ENCODE measurements at places on chromosomes 5 and 9.

DNA sequence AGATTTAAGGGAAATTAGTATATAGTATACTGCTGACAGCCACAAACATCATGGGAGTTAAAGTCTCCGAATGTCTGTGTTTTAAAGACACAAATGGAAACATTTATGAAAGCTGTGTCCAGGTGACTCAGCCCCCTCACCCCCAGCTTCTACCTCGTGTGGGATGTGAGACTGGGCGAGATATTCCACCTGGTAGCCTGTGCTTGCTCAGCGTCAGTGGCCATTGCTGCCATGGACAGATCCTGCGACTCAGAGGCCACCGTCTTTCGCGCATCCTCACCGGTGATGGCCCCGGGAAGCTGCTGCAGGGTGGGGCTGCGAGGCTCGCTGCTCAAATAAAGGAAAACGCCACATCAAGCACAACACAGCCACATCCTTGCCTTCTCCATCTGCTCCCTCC, 31.2 kb upstream of the EXOC3 start:
- no peak for DNase-seq

DNA sequence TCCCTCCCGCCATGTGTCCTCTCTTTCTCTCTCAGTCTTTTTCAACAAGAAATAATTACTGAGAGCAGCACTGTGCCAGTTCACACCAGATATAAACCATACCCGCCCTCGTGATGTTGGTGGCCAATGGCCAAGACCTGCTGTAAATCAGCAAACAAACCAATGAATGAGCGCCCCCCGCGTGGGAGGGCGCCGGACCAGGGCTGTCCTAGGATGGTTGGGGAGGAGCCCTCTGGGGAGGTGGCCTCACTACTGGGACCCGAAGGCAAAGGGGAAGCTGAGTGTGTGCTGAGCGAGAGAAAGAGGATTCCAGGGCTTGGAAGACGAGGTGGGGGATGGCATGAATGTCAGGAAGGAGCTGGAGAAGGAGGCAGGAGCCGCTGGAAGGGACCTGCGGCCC, 51.2 kb upstream of the BARHL1 start:
- no peak for DNase-seq

- no peak for DNase-seq
Measured at GRCh38 chr5:84215521-84215920, 169.2 kb downstream of the EDIL3 start.

- no peak for DNase-seq
Measured at GRCh38 chr5:148333262-148333849, 2.0 kb upstream of the SPINK9 start.

- no peak for DNase-seq
Measured at GRCh38 chr9:74865177-74865576, 22.5 kb downstream of the TRPM6 start.

GRCh38 chr9:134551644-134552348, 89.8 kb upstream of the COL5A1 start:
- DNase-seq = no peak

- no peak for DNase-seq
Measured at GRCh38 chr5:111194925-111195324, 29.3 kb upstream of the CAMK4 start.

DNA sequence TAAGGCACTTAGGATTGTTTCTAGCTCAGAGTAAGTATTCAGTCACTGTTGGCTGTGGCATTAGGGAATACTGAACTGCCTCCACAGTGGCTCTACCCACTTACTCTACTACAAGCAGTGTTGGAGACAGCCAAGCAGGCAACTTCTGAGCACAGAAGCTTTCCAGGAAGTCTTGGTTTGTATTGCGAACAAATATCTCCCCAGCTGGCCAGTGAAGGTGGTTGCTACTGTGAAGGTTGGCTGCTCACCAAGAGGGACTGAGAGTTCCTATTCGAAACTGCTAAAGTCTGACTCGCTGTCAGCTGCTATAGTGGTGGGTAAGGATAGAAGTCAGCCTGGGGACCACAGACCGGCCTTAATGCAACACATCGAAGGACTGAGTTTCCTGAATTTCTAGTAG, 319.1 kb downstream of the KIF4B start:
- no peak for DNase-seq

DNA sequence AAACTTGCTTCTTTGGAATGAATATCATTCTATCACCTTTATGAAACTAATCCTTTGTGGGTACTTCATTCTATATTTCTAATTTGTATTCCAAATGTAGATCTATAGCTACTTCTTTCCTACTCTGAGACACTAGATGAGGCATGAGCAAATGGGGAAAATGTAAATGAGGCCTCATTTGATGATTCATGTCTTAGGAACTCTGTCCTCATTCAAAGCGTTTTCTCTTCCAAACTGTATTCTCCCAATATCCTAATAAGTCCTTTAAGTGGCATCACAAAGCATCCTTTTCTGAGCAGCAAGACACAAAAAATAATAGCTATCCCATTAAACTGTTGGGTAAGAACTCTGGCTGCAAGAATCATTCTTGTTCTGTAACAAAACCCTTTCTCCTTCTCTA, 56.1 kb downstream of the TTLL11 start:
- DNase-seq = no peak

GRCh38 chr5:2534251-2534650, 217.2 kb downstream of the IRX2 start:
- DNase-seq = no peak

DNA sequence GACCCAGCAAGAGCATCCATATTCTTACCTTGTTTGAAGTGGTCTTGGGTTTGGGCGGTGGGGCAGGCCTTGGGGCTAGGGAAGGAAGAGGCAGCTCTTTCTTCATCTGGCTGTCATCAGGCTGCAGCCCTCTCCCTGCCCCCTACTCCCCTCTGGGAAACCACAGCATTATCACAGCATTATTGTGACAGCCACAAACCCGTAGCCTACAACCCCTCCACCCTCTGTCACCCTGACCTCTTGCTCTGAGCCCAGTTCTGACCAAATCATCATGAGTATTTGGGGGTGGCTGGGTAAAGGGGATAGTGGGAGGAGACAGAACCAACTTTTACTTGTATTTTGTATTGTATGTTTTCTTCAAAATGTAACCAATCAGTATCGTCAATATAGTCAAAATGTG, 94.3 kb upstream of the ARRDC3 start:
- DNase-seq = no peak

GRCh38 chr5:149133795-149134777, 7.2 kb upstream of the ABLIM3 start:
- no peak for DNase-seq

GRCh38 chr9:113588242-113588810, 124.8 kb downstream of the RGS3 start:
- DNase-seq = no peak

DNA sequence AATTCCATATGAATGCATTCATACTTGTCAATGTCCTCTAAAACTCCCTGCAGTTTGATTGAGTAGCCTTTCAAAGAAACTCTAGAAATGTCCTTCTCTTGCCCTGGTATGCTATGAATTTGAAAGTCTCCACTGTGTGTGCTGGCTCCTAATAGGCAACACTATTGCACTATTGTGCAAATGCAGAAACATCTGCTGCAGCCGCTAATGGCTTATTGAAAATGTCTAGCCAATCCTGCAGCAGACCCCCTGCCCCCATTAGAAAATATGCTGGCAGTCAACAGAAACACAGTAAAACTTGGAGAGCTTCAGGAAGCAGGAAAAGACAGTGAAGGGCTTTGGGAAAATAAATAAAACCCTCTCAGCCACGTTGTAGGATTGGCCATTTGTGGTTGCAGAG, 87.3 kb upstream of the GRAMD2B start:
- no peak for DNase-seq

- DNase-seq = no peak
Measured at GRCh38 chr5:119166026-119166425, 95.1 kb downstream of the DMXL1 start.

DNA sequence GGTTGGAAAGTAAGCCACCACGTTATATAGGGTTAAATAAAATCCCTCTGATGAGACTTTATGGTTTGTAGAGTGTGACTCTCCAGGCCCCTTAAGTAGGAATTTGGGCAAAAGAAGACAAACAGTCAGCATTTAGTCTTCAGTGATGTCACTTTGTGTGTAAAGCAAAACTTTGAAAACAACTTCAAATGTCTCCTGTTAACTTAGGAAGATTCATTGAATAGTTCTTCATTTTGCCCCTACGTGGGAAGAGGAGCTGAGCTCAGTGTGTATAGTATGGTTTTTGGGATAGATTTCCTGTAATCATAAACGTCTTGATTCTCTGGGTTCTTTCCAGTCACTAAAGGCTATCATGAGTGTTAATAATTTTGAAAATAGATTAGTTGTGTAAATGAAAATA, 101.3 kb downstream of the GADD45G start:
- DNase-seq = no peak

GRCh38 chr5:176883700-176884570, 15.2 kb downstream of the HK3 start:
- no peak for DNase-seq

GRCh38 chr5:19795218-19795617, 192.8 kb downstream of the CDH18 start:
- DNase-seq = no peak

GRCh38 chr5:180390441-180391190, 37.5 kb upstream of the GFPT2 start:
- DNase-seq = no peak

GRCh38 chr9:77647267-77648233, 572 bp downstream of the GNA14 start:
- DNase-seq = peak; percentile 1

DNA sequence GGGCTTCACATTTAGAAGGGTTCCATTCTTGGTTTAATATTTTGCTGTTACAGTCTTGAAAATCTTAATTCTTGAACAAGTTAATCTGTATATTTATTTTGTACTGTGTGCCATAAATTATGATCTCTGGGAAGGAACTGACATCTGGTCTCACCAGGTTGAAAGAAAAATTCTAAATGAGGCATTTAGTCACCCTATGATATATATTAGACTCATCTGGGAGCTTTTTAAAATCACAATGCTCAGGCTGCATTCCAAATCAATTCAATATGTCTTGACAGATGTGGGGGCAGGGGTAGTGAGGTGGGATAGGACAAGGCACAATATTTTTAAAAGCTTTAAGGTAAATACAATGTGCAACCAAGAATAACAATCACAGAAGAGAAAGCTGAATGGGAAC, 569.2 kb downstream of the PRR16 start:
- DNase-seq = no peak

DNA sequence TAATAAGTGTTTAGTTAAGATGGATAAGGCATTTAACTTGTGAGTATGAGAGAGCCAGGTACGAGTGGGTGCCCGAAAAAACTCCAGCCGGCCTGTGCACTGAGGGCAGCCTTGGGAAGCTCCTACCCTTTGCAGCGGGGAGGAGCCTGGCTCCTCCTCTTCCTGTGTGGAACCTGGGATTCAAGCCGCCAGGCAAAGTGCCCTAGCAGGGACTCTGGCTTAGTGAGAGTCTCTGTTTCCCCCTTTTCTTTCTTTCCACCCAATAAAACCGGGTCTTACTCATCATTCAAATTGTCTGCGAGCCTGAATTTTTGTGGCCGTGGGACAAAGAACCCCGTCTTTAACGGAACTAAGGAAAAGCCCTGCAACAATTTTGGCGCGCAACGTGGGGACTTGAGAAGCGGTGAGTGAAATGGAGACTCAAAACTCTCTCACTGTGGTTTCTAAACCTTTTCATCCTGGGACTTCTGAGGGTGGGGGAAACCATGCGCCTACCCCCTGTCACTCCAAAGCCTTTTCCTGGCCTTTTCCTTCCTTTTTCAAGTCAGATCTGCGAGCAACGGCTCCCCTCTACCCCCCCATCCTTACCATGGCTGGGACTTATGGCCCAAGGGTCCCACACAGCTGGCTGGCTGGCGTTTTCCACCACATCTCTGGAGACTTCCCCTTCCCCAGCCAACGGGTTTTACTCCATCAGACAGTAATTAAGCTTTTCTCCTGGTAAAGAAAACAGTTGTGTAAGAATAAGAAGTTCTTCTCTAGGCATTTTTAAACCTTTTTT, 535.7 kb upstream of the ACO1 start:
- DNase-seq = no peak

- DNase-seq = no peak
Measured at GRCh38 chr5:6427694-6428093, 21.0 kb upstream of the UBE2QL1 start.

DNA sequence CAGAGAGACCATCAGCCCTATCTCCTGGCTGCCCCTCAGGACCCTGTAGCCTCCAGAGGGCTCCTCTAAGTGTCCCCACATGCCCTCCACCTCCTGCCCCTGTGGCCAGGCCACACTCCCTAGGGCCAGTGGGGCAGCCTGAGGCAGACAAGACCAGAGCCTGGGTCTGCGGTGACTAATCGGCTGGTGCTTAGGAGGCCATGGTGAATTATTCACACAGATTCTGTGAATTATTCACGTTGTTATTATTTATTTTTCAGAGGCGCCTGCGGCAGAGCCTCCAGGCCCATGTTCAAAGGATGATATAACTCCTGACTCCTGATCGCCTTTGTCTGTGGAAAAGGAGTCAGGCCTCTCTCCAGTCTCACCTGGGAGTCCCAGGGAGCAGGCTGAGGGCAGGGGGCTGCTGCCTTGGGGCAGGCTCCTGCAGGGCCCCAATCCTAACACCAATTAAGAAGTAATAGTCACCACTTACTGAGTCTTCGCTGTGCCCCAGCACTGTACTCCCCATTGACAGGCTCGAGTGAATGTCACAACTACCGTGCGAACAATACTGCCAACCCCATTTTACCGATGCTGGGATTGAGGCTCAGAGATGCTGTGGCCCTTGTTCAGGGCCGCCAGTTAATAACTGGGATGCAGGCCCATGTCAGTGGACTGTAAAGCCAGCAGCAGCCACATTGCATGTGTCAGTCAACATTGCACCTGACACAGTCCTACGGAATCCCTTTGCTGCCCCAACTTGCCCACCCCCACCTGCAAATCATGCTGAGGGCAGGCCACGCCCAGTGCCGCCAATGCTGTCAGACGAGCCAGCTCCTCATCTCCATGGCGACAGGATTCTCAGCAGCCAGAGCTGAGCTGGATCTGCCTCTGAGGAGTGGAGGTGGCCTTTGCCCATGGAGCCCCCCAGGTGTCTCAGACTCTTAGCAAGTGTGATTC, 94.9 kb downstream of the PCDH1 start:
- DNase-seq = no peak

- no peak for DNase-seq
Measured at GRCh38 chr9:130372057-130372456, 72.7 kb upstream of the ASS1 start.

GRCh38 chr9:37210737-37211523, 90.6 kb downstream of the ZCCHC7 start:
- no peak for DNase-seq

DNA sequence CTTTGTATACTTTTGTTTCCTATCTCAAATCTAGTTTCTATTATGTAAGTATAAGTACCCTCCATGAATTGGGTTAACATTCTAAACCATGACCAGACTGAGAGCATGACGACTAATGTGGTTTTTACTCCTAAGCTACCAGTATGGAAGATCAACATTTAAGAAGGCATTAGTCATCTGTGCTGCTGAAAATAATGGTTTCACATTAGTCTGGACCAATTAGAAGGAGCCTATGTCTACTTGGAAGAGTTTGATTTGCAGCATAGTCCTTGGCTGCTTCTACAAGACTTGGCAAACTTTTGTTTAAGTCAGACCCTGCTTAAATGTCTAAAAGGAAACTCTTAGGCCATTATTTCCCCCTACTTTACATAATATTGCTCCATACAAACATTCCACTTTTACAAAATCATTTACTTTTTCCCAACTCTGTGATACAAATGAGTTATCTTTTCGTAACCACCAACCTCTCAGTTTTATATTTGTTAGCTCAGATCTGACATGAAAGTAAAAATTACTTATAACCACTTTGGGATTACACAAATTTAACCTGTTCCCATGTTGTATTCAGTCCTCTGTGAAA, 186.7 kb downstream of the COMMD10 start:
- DNase-seq = no peak

- no peak for DNase-seq
Measured at GRCh38 chr5:67679184-67679841, 482.7 kb upstream of the CD180 start.

GRCh38 chr9:117334101-117334500, 80.8 kb downstream of the ASTN2 start:
- DNase-seq = no peak
